ENCODE measurements at places on chromosomes 5 and 9.

DNA sequence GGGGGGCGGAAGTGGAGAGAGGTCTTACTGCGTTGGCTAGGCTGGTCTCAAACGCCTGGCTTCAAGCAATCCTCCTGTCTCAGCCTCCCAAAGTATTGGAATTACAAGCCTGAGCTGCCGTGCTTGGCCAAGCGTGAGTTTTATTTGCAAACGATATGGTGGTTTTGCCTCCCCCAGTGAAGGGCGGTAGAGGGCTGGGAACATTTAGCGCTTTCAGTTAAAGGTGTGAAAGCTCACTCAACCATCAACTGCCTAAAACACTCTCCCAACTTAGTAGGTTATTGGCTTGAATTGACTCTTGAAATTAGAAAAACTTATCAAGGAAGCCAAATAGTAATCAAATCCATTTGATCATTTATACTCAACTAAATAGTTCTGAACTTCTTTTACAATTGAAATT lies 156.3 kb downstream of the ESM1 start:
- DNase-seq = no peak

DNA sequence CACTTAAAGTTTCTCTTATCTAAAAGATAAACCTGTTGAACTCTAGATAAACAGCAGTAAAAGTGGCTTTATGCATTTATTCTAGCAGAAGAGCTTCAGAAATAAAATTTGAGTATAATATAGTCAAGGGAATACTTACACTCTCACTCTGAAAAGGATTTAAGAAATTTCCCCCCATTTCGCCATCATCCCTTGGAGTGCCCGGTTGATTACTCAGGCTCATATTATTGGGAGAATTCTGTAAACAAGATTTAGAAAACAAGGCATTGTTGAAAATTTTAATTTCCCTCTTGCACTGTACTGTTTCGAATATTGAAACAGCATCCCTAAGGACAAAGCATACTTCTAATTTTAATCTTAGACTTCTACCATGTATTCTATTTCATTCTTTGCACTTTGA lies 34.5 kb upstream of the ACOT12 start:
- DNase-seq = no peak

- no peak for DNase-seq
Observed at GRCh38 chr5:177491429-177491945, 5.9 kb downstream of the PDLIM7 start.

DNA sequence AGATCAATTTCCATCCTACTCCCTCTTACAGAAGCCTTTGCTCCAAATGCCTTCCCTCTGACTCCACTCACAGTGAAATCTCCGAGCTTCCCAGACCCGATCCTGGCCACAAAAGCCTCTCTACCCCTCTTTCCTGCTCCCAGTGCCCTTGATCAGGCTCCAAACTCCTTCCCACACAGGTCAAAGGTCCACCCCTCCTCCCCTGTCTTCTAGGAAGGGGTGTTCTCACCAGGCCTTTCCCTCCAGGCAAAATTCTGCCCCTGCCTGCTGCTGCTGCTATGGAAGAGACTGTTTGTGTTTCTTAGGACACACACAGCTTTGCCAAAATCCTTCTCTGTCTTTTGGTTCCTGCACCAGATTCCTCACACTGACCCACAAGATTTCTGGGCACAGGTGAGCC lies 85.8 kb upstream of the ALDH1A1 start:
- no peak for DNase-seq

DNA sequence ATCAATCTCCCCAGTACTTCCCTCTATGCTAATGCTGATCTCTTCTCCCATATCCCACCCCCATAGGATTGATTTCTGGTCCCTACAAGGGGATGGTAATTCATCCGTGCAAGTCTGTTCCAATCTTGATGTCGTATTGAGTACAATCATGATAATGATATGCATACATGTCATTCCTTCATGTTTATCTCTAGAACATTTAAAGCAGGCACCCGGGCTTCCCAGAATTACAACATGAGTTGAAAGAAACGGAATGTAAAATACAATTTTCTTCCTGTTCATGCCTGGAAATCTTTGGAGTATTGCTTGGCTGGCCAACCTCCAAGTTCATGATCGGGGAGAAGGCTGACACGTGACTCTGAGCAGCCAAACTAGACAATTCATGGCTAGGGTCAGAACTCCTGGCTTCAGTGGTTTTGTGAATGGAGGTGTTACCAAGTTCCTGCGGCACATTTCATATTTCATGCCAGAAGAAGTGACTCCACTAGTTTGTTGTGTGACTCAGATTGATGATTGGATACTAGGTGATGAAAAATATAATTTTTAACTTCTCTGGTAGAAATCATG lies 66.6 kb downstream of the C9orf152 start:
- no peak for DNase-seq

DNA sequence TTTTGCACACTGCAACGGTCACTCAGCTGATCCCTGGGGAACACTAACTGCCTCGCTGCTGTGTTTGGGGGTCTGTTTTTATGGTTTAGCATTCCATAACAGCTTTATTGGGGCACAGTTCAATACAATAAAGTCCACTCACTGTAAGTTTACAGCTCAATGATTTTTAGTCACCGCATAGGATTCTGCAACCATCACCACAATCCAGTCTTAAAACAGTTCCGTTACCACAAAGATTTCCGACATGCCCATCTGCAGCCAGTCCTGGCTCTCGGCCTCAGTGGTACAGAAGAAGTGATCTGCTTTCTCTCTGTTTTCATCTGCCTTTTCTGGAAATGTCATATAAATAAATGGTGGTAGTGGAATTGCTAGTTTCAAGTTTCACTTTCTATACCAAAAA lies 23.6 kb downstream of the OR2V2 start:
- DNase-seq = no peak

- no peak for DNase-seq
Observed at GRCh38 chr9:95102001-95102433, 215.5 kb downstream of the FANCC start.

DNA sequence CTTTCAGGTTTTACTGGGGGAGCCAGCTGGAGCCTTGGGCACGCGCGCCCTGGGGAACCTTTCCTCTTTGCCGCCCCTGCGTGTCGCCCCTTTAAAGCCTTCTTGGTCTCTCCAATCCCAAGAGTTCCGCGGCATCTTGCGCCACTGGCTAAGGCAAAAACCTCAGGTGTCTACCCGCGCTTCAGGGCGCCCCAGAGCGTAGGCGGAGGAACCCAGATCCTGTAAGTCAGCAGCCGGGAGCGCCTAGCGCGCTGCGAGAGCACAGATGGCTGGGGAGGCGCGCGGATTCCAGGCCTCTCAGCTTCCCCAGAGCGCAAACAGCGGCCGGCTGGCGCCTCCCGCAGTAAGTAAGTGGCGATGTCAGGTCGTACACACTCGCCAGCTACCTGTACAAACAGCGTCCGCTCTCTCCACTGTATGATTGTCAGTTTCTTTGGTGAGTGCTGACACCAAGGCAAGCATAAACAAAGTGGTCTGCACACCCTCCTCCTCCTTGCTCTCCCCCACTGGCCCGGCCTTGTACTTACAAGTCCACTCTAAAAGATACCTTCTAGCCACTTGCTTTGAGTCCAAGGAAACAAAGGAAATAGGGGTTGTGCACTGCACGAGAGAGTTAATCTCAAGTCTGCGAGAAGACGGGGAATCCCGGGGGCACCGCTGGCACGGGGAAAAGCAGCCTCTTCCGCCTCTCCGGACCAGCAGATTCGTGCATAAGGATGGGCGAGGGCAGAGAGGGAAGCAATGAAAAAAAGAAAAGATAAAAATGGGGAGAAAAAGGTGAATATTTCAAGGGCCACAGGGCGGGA lies 2.9 kb downstream of the HTR1A start:
- DNase-seq = no peak

DNA sequence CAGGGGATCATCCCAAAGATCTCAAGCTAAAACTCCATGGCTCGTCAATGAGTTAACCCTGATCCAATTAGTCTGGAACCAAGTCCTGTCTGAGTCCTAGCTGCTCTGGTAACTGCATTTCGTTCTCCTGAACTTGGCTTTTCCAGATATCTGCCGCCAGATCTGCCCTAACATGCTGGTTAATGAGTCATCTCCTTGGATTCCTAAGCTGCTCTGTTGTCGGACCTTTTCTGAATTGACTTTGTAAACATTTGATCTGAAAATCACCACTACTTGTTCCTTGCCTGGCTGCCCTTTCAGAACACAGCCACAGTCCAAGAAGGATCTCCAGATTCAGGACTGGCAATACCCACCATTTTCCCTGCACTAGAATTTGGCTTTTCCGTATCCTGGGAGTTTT lies 473.0 kb downstream of the ZSWIM6 start:
- DNase-seq = no peak

- no peak for DNase-seq
Observed at GRCh38 chr9:30103647-30104394, 2280.6 kb upstream of the ACO1 start.

- no peak for DNase-seq
Observed at GRCh38 chr5:137994556-137994955, 38.3 kb downstream of the FAM13B start.

GRCh38 chr9:33129886-33130881 lies 37.0 kb downstream of the B4GALT1 start:
- no peak for DNase-seq

DNA sequence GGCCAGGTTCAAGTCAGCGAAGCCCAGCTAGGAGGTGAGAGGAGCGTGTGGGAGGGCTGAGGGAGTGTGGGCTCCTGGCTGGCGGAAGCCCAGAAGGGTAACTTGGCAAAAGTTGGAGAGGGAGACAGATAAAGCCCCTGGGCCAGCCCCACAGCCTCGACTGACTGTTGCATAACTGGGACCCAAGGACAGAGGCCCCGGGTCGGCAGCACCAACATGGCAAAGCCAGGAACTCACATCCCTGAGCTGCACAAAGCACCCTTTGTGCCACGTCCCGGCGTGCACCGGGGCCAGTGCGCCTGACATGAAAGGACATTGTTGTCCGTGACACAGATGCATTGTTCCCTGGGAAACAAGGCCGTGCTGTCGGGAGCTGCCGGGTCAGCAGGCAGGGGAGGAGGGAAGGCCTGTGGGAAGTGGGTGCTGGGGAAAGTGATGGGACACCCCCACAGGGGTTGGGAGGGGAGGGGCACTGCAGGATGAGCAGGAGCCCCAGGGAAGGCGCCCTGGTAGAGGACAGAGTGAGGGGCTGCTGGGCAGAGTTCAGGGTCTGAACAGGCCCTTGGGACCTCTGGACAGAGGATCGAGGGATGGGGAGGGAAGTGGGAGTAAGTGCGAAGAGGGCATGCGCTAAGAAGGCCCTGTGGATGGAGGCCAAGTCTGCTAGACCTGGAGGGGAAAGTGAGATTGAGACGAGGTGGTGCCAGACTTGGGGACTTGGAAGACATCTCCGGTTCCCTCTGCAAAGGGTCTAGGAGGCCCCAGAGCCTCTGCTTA lies 13.0 kb upstream of the DPM2 start:
- DNase-seq = no peak

GRCh38 chr5:89435347-89435746 lies 552.4 kb upstream of the MEF2C start:
- no peak for DNase-seq

DNA sequence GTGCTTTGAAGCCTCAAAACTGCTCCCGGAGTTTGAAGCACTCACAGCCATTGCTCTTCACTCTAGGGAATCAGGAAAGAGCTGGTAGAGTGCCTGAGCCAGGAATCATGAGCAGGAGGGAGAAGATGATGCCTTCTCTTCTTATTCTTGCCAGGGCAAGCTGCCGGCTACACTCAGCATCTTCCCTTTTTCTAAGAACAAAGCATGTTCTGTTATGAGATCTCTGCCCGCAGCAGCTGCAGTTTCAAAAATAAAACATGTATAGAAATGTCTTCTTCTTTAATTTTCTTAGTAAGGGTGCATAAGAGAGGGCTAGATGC lies 57.9 kb upstream of the RICTOR start:
- DNase-seq = no peak
